Naive thymus-derived CD8-positive, alpha-beta T cell (primary cell): ENCODE measurements at places on chromosomes 11 and 22.

GRCh38 chr11:120681434-120682331, 170.1 kb downstream of the GRIK4 start:
- DNase-seq: no peak

DNA sequence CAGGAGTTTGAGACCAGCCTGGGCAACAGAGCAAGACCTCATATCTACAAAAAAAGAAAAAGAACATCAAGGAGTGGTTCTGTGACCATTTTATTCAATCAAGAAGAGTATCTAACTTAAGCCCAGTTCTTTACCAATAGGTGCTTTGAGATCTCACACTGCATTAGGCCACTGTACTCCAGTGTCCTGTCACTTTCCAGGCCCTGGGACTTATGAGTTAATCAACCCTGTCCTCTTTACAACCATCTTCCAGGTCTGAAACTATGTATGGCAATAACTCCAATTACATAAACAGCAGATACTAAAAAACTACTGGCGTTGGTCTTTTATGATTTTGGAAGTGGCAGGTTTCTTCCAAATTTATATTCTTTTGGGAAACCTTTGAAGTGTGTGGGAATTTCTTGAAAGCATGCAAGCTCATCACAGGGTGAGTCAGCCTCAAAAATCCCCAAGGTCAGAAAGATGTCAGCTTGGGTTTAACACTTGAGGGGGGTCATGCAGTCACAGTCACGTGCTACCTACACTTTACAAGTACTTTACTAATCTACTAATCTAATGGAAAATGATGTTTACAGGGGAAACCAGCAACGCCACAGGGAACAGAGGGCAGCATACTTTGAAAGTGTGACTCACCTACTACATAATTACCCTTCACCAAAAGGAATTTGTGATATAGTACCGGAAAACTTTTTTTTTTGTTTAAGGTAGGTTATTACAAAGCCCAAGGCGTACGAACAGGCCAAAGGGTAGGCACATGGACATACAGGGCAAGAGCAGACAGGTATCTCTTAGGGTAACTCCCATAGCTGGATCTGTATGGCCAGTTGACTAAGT, 15.6 kb downstream of the PISD start:
- no peak for DNase-seq

GRCh38 chr11:123474994-123475393, 44.9 kb downstream of the GRAMD1B start:
- DNase-seq: no peak

DNA sequence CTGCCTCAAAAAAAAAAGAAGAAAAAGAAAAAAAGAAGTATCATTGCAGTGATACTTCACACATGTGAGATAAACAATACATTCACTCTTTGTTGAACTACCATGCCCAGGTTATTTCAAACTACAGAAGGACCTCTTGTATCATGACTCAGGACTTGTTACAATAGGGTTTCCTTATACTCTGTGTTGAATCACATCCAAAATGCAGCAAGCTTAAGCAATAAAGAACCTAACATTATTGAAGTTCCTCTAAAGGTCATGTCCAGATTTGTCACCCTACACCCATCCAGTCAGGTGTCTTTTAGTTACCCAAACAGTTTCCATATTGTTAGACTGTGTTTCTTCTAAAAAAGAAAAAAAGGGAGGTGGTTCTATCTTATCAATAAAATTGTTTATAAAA, 26.9 kb upstream of the ALKBH3 start:
- DNase-seq: no peak

DNA sequence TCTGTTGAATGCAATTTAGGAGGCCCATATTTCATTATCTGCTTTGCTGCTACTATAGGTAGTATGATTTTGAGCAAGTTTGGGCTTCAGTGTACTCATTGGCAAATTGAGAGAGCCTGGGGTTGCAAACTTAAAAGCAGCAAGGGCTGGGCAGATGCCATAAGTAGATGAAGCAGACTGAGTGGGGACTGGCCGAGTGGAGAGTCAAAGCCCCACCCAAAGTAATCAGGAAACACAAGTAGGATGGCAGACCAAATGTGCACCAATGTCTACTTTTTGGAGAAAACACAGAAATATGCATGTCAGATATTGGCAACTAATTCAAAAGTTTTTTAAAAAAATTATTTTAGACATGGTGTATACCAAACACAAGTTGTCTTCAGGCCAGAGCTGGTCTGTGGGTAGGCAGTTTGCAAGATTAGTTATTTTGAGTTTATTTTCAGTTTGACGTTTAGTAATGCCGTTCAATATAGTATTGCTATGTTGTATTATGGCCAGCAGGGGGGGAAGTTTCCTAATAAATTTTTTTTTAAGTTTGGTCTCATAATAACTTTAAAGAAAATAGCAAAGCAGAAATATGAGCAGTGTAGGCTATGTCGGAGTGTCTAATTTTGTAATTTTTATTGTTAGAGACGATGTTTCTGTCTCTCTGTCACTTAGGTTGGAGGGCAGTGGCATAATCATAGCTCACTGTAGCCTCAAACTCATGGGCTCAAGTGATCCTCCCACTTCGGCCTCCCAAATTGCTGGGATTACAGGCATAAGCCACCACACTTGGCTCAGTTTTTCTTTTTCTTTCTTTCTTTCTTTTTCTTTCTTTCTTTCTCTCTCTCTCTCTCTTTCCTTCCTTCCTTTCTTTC, 105.1 kb downstream of the HIPK3 start:
- DNase-seq: peak; percentile 2

GRCh38 chr11:45485070-45485707, 180.2 kb downstream of the CHST1 start:
- no peak for DNase-seq

GRCh38 chr11:76723548-76723947, 53.0 kb upstream of the LRRC32 start:
- no peak for DNase-seq

- no peak for DNase-seq
Observed at GRCh38 chr11:119531056-119531455, 108.1 kb upstream of the THY1 start.

DNA sequence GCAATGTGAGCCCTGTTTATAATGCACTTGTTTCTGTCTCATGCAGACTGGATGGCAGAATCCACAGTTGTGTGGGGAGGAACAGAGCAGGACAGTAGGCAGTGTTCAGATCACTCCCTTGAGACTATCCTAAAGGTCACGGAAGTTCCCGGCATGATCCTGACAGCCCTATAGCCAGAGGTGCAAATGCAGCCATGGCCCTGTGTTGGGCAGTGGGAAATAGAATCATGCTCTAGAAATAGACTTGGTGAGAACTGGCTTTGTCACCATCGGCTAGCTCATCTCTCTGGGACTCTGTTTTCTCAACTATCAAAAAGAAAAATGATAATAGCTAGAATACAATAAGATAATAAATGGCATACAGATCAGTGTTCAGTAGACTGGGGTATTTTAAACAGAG, 123.2 kb downstream of the FEZ1 start:
- no peak for DNase-seq

DNA sequence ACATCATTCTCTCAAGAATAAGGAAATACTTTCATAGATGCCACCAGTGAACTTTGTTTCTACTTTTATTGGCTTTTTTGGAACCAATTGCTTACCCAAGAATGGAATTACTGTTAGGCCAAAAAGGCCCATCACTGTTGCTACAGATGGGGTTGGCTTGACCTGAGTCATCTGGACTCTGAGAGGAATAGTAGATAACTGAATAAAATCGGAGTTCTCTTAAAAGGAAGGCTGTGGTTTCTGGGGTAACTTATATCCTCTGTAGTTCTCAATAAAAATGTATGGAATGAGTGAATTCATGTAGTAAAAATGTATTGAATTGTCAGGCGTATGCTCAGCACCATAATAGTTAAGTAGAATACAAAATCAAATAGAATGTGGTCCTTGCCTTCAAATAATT, 56.6 kb downstream of the ARHGEF12 start:
- no peak for DNase-seq

GRCh38 chr11:12158909-12159308, 48.5 kb downstream of the MICAL2 start:
- DNase-seq: no peak

DNA sequence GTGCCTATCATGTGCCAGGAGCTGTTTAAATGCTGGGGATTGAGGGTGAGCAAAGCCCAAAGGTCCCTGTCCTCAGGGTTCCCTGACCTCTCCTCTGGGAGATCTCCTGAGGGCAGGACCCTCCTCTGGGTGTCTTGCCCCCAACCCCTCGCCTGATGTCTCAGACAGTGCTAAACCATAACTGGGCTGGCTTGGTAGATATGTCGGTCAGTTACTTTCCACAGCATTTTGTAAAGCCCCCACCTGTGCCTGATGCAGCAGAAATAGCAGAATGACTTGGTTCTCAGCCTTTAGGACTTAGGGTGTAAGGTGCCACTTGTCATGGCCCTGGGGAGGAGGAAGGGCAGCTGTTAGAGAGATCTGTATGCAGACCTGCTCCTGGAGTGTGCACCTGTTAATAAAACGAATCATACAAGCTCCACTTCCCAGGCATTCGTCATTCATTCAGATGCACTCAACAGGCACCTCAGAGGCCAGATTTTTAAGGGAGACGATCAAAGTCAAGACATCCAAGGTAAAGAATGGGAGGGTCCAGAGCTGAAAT, 88.1 kb downstream of the TP53I11 start:
- DNase-seq: no peak

GRCh38 chr22:48968201-48968959, 859.3 kb downstream of the BRD1 start:
- peak; percentile 6 for DNase-seq

DNA sequence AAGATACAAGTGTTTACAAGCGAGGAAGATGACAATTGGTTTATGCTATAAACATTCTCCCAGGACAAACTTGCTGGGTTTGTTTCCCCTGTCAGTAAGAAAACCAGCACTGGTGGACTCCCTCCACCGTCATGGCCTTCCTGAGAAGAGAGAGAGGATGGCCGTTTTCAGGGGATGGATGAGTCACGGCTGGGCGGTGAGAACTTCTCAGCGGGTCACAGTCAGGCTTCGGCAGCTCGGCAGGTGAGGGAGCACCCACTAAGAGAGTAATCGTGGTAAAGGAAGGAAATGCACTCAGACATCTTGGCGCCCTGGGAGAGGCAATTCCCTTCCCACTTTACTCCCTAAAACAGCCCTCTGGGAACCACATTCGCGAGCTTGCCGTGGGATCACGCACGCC, 83.9 kb downstream of the NCAM1 start:
- no peak for DNase-seq

DNA sequence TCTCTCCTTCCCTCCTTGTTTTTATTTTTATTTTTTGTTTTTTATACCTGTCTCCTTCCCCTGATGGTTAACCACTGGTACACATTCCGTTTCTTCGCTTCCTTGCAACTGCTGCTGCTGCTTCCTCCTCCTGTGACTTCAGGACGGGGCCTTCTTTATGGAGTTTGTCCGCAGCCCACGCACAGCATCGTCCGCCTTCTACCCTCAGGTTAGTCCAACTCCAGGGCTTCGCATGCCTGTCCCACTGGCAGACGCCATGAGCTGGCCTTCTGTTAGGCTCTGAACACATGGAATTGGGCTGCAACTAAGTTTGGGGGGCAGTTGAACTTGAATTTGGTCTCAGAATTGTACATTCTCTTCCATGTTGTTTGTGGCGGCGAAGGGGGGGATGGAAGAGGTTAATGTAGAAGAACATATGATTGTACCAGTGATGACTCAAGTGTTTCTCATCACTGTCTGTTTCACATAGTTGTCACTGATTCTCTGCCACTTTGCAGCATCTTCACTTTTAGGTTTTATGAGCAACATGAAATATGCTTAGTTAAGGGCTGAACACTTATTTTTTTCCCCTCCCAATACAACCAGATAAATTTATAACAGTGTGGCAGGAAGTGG, 83.0 kb upstream of the YWHAH start:
- DNase-seq: no peak

GRCh38 chr11:109644152-109644551, 222.2 kb downstream of the C11orf87 start:
- no peak for DNase-seq

DNA sequence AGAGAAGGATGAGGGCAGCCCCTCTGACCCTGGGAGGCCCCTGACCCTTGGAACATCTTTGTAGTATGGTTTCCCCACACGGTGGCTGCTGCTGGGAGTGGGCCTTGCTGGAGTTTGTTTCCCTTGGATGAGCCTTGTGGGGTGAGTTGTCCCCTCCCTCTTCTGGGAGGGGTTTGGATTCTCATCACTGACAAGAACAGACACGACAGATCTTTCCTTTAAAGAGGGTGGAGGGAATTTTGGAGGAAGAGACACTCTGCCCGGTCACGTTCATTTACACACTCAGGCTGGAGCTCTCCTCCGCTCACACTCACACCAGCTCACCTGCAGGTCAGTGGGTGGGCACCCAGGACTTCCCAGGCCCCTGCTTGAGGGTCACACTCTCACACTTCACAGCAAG, 31.7 kb downstream of the POU2F3 start:
- no peak for DNase-seq

- DNase-seq: no peak
Observed at GRCh38 chr11:87819151-87819550, 356.1 kb downstream of the RAB38 start.

DNA sequence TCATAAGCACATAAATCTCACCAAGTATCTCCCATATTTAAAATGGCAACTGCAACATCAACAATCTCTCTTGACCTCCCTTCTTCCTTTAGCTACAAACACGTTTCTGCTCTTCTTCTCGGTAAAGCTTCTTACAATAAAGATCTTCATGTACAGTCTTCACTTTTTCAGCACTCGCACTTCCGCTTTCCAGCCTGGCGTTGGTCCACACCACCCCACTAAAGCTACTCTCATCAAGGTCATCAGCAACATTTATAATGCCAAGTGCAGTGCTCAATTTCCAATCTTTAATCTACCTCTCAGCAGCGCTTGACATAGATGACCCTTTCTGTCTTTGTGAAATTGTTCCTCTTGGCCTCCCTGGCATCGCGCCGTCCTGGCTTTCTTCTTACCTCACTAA, 33.6 kb downstream of the NTM start:
- DNase-seq: no peak

- no peak for DNase-seq
Observed at GRCh38 chr11:32229576-32230240, 138.8 kb downstream of the RCN1 start.

DNA sequence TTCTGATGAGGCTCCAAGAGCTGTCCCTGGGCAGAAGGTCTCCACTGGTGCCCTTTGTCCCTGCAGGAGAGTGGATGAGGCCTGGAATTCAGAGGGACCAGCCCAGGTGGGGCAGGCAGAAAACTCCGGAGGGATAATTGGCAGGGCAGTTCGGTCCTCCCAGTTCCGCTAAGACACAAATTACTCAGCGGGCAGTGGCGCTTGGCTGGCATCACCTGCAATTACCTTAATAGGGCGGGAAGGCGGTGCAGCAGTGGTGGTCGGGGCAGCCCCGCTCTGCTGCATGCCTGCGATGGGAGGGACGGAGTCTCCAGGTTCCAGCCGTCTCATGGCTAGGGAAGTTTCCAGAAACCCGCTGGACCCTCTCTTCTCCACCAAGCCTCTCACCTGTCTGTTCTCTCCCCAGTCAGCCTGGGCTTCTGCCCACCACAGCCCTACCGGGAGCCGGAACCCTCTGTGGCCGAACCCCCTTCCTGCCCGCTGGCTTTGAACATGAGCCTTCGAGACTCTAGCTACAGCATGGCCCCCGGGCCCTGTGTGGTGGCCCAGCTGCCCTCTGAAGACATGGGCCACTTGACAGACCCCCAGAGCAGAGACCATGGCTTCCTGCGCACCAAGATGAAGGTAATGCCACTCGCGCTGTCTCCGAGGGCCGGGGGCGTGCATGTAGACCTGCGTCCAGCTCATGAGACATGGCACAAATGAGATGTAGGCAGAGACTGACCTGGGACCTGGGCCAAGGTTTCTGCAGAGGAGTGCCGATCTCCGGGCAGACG, 7.0 kb downstream of the OVOL1 start:
- DNase-seq: no peak

- no peak for DNase-seq
Observed at GRCh38 chr11:128616161-128616560, 28.8 kb upstream of the ETS1 start.

GRCh38 chr11:78040691-78041379, 17.8 kb upstream of the KCTD14 start:
- DNase-seq: no peak
